ENCODE measurements at places on chromosomes 7 and 10.

- DNase-seq = peak; percentile 61
Measured at GRCh38 chr7:76397409-76398183, 11.9 kb downstream of the SSC4D start.

DNA sequence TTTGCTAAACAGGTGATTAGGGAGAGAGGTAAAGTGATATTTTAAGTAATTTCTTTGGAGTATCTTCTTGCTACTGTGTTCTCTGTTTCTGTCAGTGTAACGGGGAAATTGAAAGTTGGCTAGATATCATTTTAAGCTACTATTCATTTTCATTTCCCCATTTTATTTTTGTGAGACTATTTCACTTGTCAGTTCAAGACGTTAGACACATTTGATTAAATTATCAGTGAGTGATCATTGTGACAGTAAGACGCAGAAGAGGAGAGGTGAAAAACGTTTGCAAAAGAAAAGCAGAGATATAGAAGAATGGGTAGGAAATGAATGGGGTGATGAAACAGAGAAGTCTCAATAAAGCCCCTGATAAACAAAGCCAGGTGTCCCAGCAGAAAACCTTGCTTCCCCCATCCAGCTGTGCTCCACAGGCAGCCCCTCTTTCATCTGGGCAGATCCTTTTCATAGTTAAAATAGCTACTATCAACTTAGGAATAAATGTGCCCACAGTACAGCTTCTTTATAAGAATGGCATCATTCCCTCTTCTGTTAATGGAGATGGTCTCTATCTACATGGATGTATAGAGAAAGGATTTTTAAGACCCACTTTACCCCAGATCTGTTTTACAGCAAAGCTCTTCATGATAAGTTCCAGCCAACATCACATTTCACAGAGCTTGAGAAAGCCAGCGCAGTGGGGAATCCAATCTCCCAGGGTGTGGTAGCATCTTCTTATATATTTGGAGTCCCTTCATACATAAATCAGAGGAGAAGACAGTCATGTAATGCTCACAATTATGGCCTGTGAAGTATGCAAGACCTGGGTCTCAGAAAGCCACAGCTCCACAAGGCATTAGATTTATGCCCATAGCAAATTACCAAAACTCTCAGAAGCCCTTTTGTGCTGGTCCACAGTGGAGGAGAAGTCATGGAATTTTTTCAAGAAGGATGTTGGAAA, 138.1 kb upstream of the ITGB1 start:
- DNase-seq = no peak

GRCh38 chr7:78542541-78542940, 744.0 kb downstream of the PHTF2 start:
- no peak for DNase-seq

DNA sequence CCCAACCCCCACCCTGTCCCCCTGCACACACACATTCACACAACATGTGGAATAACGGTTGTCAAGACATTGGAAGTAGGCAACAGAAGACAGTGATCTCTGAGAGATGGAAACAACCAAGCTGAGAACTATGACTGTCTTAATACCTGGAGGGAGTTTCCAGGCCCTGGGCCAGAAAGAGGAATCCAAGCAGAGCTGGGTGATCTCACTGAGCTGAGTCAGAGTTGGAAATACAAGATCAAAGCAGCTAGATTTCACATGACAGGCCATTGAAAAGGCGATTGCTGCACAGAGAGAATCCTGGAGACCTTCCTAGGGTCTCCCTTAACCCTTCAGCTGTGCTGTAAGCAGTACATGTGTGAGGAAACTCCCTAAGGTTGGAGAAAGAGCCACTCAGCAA, 165.8 kb upstream of the PRSS1 start:
- no peak for DNase-seq

DNA sequence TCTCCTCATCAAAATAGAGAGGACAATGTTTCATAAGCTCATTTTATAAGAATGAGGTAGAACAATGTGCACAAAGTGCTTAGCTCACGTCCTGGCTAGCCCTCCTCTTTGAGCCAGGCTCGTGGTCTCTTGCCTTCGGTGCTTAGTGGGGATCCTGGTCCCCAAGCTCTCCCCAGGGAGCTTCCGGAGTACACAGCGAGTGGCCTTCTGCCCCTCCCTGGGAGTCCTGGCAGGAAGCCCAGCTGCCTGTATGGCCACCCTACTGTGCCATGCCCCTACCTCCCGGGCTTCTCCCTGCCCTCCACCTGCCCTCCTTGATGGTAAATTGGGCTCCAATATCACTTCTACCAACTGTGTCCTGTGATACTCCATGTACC, 868 bp downstream of the MYO1G start:
- DNase-seq = no peak

GRCh38 chr7:42736931-42737330, 174.9 kb downstream of the C7orf25 start:
- no peak for DNase-seq

- no peak for DNase-seq
Measured at GRCh38 chr10:26491934-26492333, 53.8 kb downstream of the APBB1IP start.

DNA sequence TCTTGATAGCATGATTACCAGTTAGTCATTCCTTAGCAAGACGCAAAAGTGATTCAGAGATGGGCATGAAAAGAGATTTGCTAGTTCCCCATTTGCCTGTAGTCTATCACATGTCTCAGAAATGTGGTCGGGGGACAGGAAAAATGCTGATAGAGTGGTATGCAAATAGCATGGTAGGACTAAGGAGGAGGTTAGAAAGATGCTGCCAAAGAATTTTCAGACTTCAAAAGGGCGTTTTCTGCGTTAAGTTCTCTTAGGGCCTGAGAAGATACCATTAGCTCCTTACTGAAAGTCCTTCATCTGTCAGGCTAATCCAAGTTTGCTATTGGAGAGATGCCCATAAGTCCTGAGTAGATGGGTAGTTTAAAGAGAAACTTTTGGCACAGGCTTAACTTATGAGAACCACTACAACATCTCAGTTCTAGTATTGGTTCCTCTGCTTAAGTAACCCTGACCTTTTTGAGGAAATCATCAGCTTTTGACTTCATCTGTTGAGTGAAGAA, 2.7 kb downstream of the CALD1 start:
- DNase-seq = no peak

GRCh38 chr10:95832216-95833041, 75.3 kb upstream of the CC2D2B start:
- DNase-seq = no peak

Measured in caudate nucleus (tissue), 63 donors.